ENCODE measurements at places on chromosomes 4 and X.

DNA sequence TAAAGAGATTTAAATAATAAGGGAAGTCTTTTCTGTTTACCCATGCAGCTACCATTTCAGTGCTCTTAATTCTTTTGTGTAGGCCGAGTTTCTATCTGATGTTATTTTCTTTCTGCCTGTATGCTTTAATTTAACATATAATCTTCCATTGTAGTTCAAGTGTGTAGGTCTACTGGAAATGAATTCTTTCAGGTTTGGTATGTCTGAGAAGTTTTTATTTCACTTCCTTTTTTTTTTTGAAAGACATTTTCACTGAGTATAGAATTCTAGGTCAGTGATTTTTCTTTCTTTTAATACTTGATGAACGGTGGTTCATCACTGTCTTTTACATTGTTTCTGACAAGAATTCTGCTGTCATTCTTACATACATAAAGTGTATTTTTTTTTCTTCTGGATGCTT, 42.1 kb downstream of the VAMP7 start:
- DNase-seq = no peak

DNA sequence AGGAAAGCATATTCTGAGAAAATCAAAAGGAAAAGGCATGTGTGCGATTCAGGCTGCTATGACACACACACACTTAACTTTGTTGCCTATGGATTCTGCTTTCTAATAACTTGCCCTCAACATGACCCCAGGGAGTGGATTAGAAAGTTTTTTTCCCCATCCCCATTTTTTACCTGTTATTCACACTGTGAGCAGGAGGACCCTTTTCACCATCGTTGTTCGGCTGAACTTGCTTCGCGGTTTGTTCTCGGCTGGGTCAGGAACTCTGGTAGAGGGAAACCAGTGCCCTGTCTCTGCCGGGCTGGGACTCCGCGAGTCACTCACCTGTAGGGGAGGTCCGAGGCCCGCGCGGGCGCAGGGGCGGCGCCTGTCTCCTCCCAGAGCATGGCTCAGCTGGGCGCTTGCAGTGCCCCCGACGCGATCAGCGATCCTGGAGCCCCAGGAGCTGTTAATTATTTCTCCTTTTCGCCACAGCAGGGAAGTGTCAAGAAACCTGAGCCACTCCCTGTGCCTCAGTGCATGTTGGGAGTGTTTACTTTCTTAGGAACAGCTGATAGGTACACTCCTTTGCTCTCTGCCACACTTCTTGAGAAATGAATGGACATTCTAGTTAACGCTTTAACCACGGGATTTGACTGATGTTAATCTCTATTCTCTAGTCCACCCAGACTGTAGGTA, at the start of gene RASSF6:
RASSF6 (minus strand) TSS at position 322 of the 678 bp plus-strand sequence. CDS start 8,641 bp downstream, outside the sequence.
- DNase-seq = no peak

- no peak for DNase-seq
These were observed 1606.4 kb upstream of the TENM3 start for GRCh38 chr4:180636696-180637404.

- no peak for DNase-seq
These were observed 101.3 kb downstream of the LARP1B start for GRCh38 chr4:128162434-128162833.

DNA sequence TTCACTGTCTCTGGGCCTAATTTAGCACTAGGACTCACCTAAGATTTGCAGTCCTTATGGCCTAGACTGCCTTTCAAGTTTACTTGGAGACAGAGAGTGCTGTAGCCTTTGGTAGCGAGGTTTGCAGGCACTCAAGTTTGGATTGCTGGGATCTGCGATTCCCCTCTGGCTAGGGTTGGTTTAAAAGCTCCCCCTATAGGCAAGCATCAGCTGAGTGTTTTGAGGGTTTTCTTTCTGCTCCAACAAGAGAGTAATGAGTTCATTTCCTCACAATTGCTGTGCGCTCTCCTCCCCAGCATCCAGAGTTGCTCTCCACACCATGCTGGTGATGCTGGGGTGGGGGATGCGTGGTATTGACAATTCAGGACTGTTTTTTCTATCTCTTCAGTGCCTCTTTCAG, 206.9 kb downstream of the GLUD2 start:
- DNase-seq = no peak
